ENCODE measurements at places on chromosomes 6 and 20.

DNA sequence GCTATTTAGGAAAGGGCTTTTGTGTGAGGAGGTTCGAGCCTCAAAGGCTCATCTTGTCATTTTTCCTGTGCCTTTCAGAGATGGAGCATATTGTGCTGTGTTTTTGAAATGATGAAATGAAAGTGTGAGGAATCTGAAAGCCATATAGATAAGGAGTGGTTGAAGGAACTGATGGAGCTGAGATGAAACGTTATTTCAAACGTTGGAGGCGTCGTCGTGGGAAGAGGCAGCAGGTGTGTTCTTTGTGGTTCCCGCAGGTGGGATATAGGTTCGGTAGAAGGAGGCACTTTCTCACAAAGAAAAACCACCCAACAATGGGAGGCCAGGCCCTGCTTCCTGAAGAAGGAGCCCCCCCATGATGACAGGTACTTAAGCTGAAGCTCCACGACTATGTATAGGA, 83.2 kb upstream of the SNAP25 start:
- DNase-seq = no peak

DNA sequence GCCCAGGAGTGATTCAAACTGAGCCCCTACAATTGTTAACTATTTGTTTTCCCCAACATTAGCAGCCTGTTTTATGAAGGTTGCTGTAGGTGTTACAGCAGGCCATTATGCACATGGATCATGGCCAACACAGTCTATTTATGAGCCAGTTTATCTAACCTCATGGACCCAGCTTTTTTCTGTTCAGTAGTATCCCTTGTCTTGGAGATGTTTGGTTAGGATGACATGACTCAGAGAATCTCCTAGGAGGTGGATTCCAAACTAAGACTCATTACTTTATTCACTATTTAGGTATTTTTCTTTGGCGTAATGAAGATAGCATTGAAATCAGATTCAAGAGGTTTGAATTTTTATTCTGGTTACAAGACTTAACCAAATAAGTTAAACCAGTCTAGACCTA, 62.8 kb upstream of the TFB1M start:
- DNase-seq = no peak

DNA sequence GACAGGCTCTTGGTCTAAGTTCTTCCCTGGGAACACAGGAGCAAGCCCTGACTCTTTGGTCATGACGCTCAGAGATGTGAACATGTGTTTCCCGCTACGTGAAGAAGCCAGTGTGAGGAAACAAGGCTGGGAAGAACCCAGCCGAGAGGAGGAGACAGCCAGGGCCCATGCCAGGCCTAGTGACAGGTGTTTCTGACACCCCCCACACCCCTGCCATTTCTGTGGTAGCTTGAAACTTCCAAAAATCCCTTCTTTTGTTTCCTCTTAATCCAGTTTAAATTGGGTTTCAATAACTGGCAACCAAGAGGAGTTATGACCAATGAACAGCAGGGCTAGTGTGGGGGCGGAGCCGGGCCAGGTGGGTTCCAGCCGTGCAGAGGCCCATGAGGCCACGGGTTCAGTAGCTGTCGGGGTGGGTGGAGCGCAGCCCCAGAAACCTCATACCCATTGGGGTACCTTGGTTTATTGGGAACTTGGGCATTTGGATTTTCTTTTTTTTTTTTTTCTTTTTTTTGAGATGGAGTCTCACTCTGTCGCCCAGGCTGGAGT, 33.5 kb downstream of the WRNIP1 start:
- DNase-seq = no peak

- no peak for DNase-seq
Observed at GRCh38 chr6:156659822-156660198, 117.4 kb upstream of the ARID1B start.

GRCh38 chr20:58719258-58719657, 26.7 kb downstream of the NPEPL1 start:
- no peak for DNase-seq

DNA sequence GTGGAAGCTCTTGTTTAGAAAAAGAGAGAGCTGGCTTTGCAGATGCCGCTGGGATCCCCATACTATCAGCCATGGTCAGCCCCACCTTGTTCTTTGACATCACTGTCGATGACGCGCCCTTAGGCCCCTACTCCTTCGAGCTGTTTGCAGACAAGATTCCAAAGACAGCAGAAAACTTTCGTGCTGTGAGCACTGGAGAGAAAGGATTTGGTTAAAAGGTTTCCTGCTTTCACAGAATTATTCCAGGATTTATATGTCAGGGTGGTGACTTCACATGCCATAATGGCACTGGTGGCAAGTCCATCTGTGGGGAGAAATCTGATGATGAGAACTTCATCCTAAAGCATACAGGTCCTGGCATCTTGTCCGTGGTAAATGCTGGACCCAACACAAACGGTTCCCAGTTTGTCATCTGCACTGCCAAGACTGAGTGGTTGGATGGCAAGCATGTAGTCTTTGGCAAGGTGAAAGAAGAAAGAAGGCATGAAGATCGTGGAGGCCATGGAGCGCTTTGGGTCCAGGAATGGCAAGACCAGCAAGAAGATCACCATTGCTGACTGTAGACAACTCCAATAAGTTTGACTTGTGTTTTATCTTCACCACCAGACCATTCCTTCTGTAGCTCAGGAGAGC, 2.4 kb upstream of the BLCAP start:
- DNase-seq = no peak

DNA sequence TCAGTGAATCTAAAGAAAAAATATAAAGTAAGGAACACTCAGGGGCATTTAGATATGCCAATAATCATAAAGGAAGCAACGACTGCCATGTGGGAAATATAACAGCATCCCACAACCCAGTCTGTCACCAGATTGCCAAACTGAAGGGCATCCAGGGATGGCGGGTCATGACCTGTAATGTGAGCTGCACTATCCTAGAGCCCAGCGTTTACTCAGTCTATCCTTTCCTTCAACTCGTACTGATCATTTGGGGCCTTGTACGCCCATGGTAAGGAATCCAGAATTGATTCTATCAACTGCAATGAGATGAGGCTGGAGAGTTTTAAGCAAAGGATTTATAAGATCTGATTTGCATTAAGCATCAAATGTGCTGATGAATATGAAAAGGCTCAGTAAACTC, 5.3 kb downstream of the TRPC4AP start:
- no peak for DNase-seq

DNA sequence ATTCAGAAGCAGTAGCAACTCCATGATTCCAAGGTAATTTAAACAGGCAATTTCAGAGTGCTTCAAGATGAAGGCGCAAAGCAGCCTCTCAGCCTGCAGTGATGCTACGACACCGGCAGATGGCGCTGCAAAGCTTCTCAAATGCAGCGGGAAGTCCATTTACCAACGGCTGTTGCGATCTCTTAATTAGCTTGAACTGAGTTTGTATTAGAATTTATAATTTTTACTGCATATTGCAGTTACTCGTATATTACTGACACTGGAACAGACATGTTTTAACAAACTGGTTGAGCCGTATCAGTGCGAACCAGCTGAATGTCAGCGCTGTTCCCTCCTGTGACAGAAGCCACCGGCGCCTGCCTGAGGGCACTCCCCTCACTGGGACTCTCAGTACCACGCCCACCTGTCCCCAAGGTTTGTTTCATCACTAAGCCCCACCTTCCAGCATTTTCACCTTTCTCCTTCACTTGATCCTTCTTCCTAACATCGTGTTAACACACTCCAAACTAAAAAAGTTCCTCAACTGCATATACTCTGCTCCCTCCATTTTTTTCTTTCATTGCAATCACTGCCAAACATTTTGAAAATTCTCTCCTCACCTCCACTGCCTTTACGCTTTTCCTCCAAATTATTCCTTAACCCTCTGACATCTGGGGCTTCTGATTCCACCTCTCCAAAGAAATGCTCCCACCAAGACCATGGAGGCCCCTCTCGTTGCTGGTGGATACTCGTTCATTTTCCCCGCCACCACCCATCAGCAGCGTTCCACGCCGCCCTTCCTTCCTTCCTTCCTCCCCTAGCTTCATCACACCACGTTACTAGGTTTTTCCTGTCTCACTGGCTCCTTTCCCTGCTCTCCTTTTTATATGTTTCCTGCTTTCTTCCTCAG, 14.5 kb downstream of the GNL1 start:
- peak; percentile 80 for DNase-seq

DNA sequence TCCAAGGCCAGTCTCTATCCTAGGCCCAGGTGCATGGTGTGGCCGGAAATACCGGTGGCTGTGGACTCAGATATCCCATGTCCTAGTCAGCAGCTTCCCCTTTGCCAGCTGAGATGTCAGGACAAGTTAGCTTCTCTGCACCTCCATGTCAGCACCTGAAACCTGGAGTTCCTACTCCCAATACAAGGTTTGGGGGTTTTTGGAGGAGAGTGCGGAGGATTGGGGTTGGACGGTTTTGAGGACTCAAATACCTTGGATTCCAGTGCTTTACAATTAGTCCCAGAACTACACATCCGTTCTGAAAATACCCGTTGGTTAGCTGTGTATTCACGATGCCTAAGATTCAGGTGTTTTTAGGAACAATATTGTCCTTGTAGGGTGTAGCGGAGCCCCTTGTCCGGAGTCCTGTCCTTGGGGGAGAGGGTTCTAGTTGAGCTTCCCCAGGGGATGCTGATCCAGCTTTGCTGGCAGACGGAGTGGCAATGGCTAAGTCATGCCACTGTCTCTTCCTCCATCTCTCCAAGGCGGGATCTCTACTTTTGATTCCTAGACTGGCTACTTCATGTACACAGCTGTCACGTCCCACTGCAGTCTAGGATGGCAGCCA, 45.0 kb downstream of the ADNP start:
- no peak for DNase-seq

DNA sequence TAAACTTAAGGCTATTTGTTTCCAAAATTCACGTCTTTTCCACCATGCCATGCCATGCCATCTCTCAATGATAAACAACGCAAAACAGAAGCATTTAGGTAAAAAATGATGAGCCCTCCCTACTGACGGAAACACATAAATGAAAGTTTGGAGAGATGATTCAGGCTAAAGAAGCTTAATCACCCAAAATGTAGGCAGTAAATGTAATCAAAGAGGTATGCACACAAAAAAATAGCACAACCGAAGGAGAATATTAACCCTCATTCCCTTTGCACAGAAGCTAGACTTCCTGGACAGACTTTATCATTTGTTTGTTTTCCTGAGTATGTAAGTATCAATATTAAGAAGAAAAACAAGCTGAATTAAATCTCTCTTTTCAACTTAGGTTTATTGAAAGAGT, 28.8 kb downstream of the DCDC2 start:
- no peak for DNase-seq

- no peak for DNase-seq
Observed at GRCh38 chr6:85403331-85404015, 46.4 kb upstream of the NT5E start.

DNA sequence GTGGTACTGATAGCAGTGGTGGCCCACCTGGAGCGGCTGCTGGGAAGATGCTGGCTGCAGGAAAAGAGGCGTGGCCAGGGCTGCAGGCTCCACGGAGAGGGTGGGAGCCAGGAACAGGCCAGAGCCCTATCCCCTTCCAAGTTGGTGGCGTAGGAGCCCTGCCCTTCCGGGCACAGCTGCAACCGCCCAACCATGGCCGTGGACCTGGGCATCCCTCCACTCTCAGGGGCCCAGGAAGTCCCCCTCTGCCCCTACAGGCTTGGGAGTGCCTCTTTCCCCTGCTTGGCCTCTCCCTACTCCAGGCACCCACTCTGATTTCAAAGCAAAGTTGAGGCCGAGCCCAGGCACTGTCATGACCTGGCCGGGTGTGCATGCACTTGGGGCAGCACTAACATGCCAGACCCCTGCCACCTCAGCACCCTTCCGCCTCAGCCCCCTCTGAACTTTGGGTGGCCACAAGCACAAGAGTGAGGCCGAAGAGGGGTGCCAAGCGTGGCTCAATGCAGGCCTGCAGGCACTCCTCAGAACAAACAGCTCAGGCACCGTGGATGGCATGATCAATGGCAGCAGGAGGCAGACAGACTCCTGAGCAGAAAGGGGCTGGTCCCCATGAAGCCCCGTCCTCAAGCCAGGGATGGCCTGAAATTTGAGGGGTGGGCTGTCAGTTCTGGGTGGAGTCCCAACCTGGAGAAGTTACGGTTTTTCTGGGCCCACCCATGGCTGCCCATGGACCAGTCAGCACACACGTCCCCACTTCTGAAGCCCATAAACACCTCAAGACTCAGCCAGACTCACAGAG, 200.3 kb upstream of the PRND start:
- no peak for DNase-seq

DNA sequence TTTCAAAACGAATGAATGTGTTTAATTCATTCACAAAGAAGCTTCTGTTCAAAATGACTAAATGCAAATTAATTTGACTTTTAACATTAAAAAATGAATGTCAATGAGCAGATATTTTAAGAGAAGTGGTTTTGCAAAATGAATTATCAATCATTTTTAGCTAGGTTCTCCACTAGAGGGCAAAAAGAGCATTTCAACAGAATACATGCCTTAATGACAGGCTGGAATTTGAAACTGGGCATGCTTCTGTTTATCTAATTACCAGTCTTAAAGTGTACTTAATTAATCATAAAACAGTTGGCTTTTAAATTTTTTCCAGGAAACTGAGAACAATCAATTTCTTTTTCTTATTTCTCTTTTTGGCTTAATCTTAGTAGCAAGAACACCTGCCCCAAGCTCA, 63.8 kb upstream of the TINAG start:
- no peak for DNase-seq

DNA sequence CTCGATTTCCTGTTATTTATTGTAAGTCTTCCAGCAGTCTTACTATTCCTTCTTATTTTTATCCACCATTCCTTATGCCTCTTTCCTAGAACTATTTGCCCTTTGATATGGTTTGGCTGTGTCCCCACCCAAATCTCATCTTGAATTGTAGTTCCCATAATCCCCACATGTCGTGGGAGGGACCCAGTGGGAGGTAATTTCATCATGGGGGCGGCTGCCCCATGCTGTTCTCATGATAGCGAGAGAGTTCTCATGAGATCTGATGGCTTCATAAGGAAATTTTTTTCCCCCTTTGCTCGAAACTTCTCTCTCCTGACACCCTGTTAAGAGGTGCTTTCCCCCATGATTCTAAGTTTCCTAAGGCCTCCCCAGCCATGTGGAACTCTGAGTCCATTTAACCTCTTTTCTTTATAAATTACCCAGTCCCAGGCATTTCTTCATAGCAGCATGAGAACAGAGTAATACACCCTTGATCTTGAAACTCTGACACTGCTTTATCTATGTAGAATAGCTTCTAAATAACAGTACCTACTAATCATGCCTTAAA, 48.8 kb downstream of the PLN start:
- DNase-seq = no peak

- DNase-seq = no peak
Observed at GRCh38 chr20:49480236-49480635, 2.2 kb downstream of the KCNB1 start.

- DNase-seq = no peak
Observed at GRCh38 chr6:48567016-48567415, 456.0 kb upstream of the PTCHD4 start.

All from activated CD8-positive, alpha-beta memory T cell treated with anti-CD3 and anti-CD28 coated beads, Interleukin-2, amount 50 U/mL, for 4 hours (primary cell).